ENCODE measurements at places on chromosomes 4 and X.

DNA sequence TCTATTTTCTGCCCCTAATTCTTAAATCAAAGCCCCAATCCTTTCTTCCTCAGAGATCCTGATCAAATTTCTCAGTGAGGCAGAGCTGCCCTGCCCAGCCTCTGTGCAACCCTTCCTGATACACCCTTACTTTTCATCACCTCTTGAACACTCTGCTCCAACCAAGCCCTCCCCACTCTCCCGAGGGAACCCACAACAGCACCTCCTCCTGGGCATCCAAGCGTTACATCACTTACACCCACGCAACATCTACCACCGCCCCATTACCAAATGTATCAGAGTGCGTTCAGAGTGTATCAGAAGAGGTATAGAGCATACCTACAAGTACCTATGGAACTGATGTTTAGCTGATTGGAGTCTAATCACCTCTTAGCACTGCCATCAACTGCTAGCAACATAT is 186.5 kb downstream of the RAP1GDS1 start:
- peak; percentile 15 for DNase-seq

DNA sequence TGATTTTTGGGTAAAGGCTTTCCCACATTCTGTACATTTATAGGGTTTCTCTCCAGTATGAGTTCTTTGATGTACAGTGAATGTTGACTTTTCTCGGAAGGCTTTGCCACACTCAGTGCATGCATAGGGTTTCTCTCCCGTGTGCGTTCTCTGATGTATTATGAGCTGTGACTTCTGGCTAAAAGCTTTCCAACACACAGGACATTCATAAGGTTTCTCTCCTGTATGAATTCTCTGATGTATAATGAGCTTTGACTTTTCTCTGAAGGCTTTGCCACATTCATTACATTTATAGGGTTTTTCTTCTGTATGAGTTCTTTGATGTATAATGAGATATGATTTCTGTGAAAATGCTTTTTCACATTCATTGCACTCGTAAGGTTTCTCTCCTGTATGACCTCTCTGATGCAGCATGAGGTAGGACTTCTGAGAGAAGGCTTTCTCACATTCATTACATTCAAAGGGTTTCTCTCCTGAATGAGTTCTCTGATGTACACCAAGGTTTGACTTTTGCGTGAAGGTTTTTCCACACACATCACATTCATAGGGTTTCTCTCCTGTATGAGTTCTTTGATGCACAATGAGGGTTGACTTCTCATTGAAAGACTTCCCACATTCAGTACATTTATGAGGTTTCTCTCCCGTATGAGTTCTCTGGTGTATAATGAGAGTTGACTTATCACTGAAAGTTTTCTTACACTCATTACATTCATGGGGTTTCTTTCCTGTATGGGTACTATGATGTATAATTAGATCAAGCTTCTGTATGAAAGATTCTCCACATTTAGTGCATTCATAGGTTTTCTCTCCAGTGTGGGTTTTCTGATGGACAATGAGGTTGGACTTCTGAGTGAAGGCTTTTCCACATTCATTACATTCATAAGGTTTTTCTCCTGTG is 27.3 kb downstream of the ZNF182 start:
- no peak for DNase-seq

DNA sequence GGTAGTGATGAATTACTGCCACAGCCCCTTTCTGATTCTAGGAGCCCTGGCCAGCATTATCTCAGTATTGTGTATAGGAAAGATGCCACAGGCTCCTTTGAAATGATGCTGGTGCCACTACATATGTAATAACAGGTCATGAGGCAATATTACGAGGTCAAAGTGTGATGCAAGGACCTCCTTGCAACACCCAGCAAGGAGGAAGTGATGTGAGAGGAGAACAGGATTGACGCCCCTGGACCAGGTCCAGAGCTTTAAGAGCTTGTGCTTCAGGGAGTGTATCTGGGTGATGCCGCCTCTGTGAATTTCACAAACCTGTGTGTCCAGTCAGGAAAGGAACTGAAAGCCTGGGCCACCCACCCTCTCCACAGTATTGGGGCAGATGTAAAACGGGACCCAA is 261.8 kb downstream of the MID1IP1 start:
- peak; percentile 53 for DNase-seq

GRCh38 chrX:356385-357034 is 30.2 kb downstream of the PPP2R3B start:
- DNase-seq = no peak

DNA sequence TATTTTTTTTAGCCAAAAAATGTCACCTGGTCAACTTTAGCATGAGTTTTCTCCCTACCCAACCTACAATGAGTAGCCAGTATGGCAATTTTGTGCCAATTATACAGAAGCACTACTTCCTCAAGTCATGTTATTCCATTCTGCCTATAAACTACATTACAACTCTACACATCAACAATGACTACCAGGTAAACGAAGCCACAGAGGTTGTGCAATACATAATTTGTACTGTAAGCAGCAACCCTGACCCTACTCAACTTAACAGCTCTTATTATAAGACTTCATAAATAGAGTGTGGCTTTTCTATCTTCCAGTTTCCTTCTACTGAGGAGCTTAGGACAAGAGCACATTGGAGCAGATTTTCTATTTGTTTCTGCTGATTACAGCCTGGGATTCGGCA is 160.5 kb downstream of the HS3ST1 start:
- DNase-seq = no peak

GRCh38 chrX:20053537-20053936 is 62.7 kb upstream of the BCLAF3 start:
- DNase-seq = no peak

GRCh38 chr4:182205306-182205705 is 37.9 kb upstream of the TENM3 start:
- DNase-seq = no peak

DNA sequence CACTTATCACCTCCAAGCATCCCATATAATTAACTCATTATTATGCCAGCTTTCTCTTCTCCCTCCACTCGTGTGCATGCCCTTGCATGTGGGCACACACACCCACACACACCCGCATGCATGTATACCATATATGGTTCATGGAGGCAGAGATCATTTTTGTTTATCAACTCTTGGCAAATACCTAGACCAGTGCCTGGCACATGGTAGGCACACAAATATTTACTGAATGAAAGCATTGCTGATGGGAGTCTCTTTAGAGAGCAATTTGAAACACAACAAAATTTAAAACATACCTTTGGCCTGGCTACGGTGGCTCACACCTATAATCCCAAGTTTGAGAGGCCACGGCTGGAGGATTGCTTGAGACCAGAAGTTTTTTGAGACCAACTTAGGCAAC is 51.1 kb upstream of the SLC10A4 start:
- no peak for DNase-seq

- DNase-seq = no peak
Observed at GRCh38 chr4:170128219-170128804, 38.6 kb upstream of the AADAT start.

- no peak for DNase-seq
Observed at GRCh38 chrX:77935886-77936285, 25.4 kb downstream of the ATP7A start.

DNA sequence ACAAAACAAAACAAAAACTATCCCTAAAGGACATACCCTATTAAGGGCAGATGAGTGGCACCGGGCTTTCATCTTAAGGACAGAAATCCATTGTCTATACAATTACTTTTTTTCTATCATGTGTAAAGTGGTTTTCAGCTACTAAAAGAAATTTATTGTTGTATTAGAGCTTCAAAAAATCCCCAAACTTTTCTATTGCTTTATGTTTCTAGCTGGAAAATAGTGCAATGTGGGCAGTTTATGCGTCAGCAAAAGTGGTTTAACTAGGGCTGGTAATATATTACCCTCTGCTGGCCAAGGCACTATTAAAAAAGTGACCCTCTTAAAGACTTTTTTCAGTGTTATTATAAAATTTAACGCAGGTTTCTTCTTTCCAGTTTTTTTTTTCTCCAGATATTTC is 15.5 kb upstream of the GPR82 start:
- DNase-seq = peak; percentile 1

- no peak for DNase-seq
Observed at GRCh38 chr4:182063651-182064050, 179.6 kb upstream of the TENM3 start.

- no peak for DNase-seq
Observed at GRCh38 chr4:102710986-102711385, 49.8 kb downstream of the MANBA start.

DNA sequence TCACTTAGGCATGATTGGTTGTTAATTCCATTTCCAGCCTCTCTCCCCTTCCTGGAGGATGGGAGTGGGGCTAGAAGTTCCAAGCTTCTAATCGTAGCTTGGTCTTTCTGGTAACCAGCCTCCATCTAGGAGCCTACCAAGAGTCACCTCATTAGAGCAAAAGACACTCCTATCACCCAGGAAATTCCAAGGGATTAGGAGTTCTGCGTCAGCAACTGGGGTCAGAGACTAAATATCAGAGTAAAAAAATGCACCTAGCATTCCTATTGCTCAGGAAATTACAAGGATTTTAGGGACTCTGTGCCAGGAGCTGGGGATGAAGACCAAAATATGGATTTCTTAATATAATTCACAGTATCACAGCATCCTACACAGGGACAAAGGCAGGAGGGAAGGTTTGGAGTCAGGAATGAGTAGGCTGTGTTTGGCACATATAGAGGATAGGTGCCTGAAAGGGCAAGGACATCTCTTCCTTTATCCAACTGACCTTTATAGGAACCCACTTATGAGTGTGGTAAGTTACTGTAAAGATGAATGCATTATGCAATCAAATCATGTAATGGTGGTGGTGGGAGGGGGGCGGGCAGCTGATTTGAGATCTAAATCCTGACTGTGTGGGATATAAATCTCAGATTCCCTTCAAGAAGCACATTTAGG is 30.5 kb upstream of the LIMCH1 start:
- no peak for DNase-seq

- no peak for DNase-seq
Observed at GRCh38 chr4:148868191-148868590, 426.0 kb upstream of the NR3C2 start.

DNA sequence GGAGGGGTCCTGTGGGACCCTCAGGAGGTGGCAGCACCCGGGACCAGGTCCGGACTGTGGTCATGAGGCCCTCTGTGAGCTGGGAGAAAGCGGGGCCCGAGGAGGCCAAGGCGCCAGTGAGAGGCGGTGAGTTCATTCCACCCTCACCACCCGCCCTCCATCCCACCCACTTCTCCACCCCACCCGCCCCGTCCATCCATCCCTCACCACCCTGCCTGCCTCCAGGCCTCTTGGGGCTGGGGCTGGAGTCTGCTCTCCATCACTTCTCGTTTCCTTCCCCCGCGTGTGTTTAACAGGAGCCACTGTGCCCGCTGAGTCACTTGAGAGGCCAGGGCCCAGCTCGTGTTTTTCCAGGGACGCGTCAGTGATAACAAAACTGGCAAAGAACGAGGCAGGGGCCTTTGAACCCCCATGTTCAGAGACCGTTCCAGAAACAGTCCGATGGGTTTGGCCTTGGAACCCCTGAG is 6.2 kb downstream of the SH3TC1 start:
- DNase-seq = no peak

DNA sequence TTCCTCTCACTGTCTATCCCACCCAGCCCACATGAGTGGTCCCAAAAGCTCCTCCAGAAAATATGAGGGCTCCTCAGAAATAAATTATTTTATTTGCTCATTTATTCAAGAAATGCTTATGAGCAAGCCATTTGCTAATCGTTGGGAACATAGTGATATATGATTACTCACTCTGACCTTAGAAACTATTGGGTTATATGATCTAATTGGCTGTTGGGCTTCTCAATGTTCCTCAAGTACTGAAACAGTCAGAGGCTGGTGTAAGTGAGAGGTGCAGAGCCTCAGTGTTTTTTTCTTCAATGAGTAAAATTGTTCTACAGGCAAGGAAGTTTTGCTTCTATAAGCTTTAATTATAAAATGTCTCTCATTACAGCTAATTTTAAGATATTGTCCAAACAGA is 893.8 kb upstream of the INTU start:
- no peak for DNase-seq

DNA sequence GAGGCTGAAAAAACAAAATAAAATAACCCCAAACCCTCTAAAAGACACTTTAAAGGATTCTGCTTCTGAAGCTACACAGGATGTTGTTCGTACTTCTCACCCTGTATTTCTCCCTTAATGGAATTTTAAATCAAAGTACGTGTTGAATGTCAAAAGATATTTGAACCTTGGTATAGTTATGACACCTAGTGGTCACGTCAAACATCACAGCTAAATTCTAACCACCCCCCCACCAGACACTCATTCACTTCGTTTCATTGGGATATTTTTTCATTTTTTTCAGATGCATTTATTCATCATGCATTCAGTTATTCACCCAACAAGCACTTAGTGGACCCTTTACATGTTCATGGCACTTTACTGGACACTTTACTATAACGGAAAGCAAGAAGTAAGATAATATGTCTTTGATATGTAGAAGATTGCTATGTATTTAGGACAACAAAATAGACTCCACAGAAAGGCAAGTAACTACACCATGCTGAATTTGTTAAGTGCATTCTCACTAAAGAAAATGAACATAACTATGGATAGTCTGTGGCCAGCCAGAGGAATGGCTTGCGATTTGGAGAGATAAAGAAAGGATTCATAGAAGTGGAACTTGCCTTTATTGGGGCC is 62.5 kb upstream of the GPR174 start:
- peak; percentile 47 for DNase-seq

GRCh38 chr4:107710493-107711459 is 9.3 kb downstream of the PAPSS1 start:
- no peak for DNase-seq

DNA sequence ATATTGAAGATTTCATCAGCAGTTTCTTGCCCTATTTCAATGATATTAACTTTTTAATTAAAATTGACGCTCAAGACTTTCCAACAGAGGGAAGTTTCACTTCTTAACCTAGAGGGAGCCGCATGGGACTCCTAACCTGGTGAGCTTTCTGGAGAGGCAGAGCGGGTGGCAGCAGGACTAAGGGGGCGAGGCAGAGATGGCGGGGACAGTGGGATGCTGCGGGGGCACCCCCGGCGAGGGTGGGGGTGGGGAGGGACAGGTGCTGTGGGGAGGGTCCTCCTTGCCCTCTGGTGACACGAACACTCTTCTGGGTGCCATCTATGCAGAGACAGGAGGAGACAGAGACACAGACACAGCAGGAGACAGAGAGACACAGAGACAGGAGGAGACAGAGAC is 104.4 kb downstream of the ADRA2C start:
- no peak for DNase-seq

- DNase-seq = no peak
Observed at GRCh38 chr4:115274545-115274944, 161.1 kb upstream of the NDST4 start.

DNA sequence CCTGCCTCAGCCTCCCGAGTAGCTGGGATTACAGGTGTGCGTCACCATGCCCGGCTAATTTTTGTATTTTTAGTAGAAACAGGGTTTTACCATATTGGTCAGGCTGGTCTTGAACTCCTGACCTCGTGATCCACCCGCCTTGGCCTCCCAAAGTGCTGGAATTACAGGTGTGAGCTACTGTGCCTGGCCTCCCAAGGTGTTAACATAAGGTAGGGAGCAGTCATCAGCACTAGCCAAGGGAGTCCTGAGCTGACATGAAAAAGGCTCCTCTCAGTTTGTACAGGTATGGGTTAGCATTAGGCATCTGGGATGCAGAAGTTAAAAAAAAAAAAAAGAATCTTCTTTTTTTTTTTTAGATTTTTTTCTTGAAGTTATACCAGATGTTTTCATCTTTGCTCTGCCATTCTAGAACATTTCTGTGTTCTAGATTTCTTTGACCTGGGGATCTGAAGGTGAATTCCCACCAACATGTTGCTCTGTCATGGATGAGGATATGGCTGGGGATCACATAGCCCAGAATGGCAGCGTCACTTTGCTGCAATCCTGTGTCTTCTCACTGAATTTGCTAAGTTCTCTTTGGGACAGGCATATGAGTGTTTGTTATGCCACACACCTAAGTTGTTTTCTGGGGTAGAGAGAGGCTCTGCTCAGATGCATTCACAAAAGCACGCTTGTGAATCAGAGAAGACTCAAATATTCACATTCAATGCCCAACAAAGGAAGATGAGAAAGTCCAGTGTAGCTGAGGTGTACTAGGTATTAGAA is 24.4 kb upstream of the PLA2G12A start:
- no peak for DNase-seq

Data from erythroblast (primary cell).